Hematopoietic multipotent progenitor cell (in vitro differentiated cells): ENCODE measurements at places on chromosomes 12 and 14.

DNA sequence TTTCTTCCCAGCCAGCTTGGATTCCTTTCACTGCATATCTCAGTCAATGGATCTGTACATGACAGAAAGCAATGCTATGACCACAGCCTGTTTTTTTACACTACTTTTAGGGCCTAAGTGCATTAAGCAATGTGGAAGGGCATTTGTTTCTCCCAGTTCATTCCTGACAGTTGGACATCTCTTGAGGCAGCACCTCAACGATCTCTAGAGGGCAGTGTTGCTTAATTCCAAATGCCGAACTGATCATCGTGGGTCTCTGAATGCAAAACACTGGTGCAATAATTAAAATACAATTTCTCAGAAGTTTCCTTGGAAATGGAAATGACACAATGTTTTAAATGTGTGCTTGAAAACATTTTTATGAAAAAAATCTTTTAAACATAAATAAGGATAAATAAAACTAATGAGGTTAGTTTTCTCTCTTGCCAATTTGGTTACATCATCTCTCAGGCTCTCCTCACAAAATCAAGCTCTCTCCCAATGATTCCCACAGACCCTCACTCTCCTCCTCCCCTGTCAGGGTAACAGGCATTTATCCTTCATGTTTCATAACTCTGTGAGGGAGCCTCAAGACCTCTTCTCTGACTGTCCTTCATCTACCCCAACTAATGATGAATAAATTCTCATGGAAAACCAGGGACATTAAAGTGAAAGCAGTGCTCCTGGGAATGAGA is 192.4 kb upstream of the SLC16A7 start:
- peak; percentile 75 for DNase-seq

DNA sequence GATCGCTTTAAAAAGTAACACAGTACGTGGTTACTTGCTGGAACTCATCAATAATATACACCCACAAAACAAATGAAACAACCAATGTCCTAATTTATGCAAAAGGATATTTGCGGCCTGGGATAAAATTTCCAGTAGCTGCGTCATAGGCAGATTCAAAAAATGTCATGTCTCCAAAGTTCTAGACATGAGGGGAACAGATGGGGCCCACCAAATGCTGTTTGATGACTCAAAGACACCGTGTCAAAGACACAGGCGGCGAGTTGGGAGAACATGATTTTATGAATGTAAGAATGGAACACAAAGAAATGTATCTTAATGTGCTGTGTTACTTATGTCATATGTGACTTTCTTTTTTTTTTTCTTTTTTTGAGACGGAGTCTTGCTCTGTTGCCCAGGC is 34.3 kb upstream of the NCOR2 start:
- DNase-seq: no peak

DNA sequence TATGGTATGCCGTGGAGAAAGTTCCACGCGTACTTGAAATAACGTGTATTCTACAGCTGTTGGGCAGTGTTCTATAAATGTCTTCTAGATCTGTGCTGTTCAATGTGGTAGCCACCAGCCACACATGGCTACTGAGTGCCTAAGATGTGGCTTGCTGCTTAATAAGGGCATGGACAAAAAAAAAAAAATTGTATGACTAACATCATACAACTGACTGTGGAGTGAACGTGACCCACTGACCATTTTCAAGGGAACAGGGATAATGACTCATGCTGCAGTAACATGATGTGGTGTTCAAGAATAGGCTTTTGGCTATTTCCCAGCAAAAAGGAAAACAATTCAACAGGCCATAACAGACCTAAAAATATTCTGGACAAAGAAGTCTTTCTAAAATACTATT is 13.0 kb downstream of the ATG14 start:
- DNase-seq: no peak

DNA sequence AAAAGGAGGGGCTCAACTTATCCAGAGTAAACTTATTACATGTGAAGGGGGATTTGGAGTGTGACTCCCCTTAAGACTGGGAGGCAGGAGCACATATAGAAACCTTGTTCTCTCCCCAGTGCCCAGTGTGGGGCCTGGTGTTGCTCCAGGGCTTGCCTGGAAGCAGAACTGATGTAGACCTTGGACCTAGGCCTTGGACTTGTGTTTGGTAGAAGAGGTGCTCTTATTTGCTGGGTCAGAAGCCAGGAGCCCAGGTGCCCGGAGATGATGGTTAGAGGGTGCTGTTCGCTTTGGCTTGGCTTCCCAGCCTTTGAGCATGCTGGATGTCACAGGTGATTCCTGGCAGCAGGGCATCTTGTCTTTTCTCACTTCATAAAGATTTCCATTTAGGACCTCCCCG is 110.4 kb downstream of the SMOC1 start:
- DNase-seq: no peak

DNA sequence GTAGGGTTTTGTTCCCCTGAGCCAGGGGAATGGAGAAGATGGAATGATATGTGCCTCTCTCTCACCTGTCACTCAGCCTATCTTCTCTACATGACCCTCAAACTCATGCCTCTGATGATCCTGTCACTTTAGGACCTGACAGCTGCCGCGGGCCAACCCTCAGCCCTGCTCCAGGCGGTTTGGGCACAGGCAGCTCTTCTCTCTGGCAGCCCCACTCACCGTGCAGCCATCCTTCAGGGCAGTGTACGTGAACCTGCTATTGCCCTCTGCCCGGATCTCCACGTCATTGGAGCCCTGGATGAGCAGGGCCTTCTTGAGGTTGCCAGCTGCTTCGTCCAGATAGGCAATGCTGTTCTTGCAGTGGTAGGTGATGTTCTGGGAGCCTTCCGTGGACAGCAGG is 10.5 kb downstream of the TMEM106C start:
- no peak for DNase-seq

GRCh38 chr12:50050410-50051098 is 6.8 kb upstream of the ASIC1 start:
- no peak for DNase-seq

DNA sequence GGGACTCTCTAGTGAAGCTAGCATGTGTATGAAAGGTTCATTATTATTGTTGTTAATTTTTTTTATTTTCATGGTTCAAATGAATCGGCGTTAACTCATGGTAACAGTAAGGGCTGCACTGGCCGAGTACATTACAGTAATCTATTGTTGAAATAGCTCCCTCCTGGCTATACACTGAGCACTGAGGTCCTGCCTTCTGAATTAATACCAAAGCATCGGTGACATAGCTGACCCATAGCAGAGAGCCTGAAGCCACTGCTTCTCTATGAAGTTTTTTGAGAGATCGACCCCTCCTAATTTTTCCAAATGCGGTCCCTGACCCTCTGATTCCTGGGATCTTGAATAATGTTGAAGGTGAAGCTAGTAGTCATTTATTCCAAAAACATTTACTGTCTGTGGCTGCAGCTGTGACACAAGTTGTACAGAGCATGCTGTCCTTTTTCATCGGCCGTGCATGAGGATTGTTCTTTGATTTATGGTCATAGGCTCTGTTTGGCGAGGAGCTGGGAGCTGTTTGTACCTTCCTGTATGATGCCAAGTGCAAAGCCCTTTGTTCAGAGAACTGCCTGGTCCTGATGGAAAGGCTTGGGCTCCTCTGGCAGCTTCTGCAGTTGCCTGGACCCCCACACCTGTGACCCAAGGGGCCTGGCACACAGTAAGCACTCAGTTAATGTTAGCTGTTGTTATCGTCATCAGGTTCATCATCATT is 486.5 kb downstream of the EGLN3 start:
- DNase-seq: no peak

DNA sequence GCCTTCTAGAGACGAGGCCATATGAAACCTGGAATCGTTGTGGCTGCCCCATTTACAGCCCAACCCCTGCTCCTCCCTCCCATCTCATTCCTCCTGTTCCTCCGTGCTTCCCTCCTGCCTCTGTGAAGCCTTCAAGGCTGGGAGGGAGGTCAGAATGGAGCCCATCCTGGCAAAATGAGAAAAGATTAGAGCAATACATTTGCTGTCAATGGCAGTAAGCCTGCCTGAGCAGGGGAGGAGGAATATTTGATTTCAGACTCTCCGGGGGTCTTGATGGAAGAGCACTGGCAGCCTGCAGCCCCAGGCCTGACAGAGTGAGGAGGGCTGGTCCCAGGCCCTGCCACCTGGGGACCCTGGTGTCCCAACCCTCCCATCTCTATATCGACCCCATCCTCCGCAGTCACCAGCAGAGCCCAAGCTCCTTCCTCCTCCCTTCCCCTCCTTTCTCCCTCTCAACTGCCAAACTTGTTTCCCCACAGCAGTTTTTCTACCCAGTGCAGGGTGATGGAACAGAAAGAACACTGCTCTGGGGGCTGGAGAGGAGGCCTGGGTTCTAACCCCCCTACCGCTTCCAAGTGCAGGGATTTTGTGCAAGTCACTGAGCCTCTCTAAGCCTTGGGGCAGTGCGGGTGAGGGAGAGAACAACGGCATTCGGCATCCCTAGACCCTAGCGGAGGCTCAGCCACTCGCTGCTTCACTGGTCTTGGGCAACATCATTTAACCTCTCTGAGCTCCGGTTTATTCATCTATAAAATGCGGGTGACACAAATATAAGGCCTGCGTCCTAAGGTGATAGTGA is 16.0 kb upstream of the RACGAP1 start:
- no peak for DNase-seq

DNA sequence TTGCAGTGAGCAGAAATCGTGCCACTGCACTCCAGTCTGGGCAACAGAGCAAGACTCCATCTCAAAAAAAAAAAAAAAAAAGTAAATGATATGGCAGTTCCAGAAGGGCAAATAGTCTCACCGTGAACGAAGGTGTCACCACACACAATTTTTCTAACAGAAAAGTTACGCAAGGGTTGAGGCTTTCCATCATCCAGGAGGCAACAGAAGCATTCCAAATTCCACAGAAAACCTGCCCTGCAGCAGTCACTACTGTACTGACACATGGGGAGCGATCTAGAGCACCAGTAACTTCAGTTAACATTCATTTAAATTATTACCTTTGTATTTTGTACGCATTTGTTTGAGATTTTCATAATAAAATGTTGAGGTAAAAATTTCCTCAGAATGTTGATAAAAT is 24.8 kb downstream of the TMCC3 start:
- no peak for DNase-seq

- no peak for DNase-seq
Observed at GRCh38 chr14:103008126-103008525, 49.2 kb downstream of the CDC42BPB start.
